CD14-positive monocyte (primary cell): ENCODE measurements at places on chromosomes 16 and 17. TPM values are rescaled to one million over a fixed set of nuclear protein-coding genes. Genes with fewer than 3 reads are reported as not detected.
A peak's percentile ranks its signal among the peaks of the same experiment; 100 is the strongest.

PRSS22 gene
- not detected in 2 replicates for polyA plus RNA-seq

TMEM238L gene
- polyA plus RNA-seq: not detected in 2 replicates

VAT1L gene
- polyA plus RNA-seq: not detected

CUEDC1 gene
- polyA plus RNA-seq: 4.2 TPM

DNA sequence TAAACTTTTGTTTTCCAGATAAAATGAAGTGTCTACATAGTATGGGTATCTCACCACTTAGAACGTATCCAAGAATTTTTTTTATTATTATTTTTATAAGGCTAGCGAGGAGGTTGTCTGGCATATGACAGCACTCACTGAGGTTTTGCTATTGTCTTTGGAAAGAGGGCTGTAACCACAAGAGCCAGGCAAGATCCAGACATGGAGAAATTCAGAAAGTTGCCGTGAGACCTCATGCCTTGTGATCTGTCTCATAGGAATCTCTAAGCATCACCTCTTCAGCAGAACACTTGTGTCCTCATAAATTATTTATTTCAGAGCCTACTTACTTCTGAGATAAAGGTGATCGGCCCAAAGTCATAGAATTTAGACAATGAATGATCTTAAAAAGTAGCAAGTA lies 410.8 kb downstream of the CDH11 start:
- DNase-seq: no peak
- no peak overlapping the region for H3K27ac ChIP-seq
- H3K36me3 ChIP-seq: no peaks in the 10 kb centered on the region
- no peaks in the 10 kb centered on the region for H3K4me1 ChIP-seq
- no peaks in the 10 kb centered on the region for H3K27me3 ChIP-seq

DNA sequence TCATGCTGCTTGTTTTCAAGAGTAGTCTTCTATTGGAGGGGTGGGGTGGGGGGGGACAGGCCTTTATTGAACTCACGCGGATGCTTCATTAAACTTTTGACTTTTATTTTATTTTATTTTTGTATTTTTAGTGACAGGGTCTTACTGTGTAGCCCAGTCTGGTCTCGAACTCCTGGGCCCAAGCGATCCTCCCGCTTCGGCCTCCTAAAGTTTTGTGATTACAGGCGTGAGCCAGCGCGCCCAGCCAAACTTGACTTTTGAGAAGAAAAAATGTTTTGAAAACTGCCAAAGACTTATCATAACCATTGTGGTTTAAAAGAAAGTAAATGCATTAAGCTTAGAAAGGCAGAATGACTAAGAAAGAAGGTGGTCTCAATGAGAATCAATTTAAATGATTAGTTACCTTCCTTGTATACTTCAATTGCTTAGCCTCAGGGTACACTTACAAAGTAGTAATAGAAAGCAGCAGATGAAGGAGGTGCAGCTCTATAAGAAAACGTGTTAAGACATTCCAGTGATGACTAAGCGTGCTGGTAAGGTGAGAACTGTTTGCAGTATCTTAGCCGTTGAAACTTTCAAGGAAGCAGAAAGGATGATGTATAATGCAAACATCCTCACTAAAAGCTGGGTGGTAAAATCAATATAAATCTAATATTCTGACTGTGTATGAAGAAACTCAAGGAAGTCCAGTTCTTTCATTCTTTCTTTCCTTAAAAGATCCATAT lies 1.2 kb downstream of the AP2B1 start:
- no peak overlapping the region for H3K27ac ChIP-seq
- H3K36me3 ChIP-seq: no peaks in the 10 kb centered on the region

- no peak for DNase-seq
- H3K4me1 ChIP-seq: no peaks in the 10 kb centered on the region
- H3K27ac ChIP-seq: no peak overlapping the region
- H3K4me3 ChIP-seq: no peak overlapping the region
- no peaks in the 10 kb centered on the region for H3K27me3 ChIP-seq
Measured at GRCh38 chr17:13395346-13395745, 206.4 kb downstream of the HS3ST3A1 start.

RNF222 gene
- not detected for polyA plus RNA-seq

- DNase-seq: no peak
- H3K4me1 ChIP-seq: no peaks in the 10 kb centered on the region
- no peaks in the 10 kb centered on the region for H3K27me3 ChIP-seq
- no peak overlapping the region for H3K27ac ChIP-seq
- no peaks in the 10 kb centered on the region for H3K36me3 ChIP-seq
- no peak overlapping the region for H3K4me3 ChIP-seq
Measured at GRCh38 chr17:56096026-56096810, 57.1 kb upstream of the ANKFN1 start.

DNA sequence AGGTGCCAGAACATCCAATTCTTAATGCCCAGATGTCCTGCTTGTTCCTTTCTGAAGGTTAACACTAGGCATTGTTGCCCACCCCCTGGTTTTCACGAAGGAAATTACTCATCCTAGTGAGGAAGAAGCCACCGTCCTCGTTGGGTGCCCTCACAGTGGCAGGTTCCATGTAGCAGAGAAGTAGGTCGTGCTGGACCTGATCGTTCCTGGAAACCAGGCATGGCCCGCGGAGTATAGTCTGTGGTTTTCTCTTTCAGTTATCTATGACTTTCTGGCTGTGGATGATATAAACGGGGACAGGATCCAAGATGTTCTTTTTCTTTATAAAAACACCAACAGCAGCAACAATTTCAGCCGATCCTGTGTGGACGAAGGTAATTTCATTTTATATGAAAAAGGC lies 16.5 kb downstream of the RGS11 start:
- no peak for DNase-seq
- no peak overlapping the region for H3K27ac ChIP-seq
- no peak overlapping the region for H3K4me3 ChIP-seq
- peaks cover 45% of the 10 kb centered on the region for H3K36me3 ChIP-seq
- no peaks in the 10 kb centered on the region for H3K27me3 ChIP-seq

DNA sequence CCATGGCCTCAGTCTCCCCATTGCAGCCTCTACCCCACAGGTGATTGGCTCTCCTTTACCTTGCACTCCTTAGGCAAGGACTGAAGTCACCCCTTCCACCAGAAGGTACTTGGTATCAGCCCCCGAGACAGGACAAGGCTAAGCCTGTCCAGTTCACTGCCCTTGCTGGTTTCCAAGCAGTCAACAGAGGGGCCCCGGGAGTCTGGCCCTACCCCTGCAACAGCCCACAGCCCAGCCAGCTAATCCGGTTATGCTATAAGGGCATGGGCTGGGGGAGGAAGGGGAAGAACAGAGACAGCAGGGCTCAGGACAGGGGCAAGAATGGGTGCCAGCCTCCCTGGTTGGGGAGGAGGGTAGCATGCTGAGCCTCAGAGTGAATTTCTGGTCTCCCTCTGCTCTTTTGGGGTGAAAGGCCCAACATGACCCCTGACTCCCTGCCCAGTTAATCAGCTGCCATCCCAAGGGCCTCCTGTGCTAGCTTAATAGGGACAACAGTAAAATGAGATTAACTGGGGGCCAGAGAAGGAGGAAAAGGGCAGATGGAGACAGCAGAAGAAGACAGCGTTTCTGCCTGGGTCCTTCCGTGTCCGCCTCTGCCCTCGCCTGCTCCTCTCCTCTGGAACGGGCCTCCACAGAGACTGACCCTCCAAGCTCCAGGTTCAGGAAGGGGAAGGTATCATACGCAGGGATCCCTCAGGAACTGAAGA lies 10.7 kb downstream of the DLG4 start:
- peaks cover 23% of the 10 kb centered on the region for H3K4me1 ChIP-seq
- H3K4me3 ChIP-seq: no peak overlapping the region
- H3K36me3 ChIP-seq: no peaks in the 10 kb centered on the region
- H3K27ac ChIP-seq: no peak overlapping the region

DNA sequence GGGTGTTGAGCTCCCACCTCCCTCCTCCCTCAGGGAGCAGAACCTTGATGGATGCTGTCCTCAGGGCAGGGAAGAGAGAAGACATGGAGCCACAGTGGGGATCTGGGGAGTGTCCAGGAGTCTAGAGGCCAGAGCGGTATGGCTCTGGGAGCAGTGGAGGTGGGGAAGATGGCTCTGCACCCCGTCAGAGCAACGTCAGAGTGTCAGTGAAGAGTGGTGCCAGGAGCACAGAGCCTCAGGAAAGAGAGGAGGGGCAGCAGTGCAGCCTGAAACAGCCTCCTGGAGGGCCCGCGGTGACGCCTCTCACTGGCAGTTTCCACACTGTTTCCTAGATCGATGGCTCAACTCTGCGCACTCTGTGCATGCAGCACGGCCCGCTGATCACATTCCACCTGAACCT lies 23.2 kb upstream of the SLC5A11 start:
- no peak overlapping the region for H3K4me3 ChIP-seq
- no peaks in the 10 kb centered on the region for H3K27me3 ChIP-seq
- no peaks in the 10 kb centered on the region for H3K4me1 ChIP-seq
- H3K36me3 ChIP-seq: peaks cover 99% of the 10 kb centered on the region
- H3K27ac ChIP-seq: no peak overlapping the region

GRCh38 chr17:550041-550398 lies 164.6 kb downstream of the VPS53 start:
- peaks cover 66% of the 10 kb centered on the region for H3K36me3 ChIP-seq
- DNase-seq: no peak
- peaks cover 27% of the 10 kb centered on the region for H3K4me1 ChIP-seq
- H3K4me3 ChIP-seq: no peak overlapping the region
- no peaks in the 10 kb centered on the region for H3K27me3 ChIP-seq
- H3K27ac ChIP-seq: peak overlapping the region; percentile 36

HBQ1 gene
- polyA plus RNA-seq: not detected

- no peaks in the 10 kb centered on the region for H3K27me3 ChIP-seq
- DNase-seq: no peak
- H3K27ac ChIP-seq: no peak overlapping the region
Measured at GRCh38 chr17:6474906-6475305, 30.7 kb downstream of the PIMREG start.

DNA sequence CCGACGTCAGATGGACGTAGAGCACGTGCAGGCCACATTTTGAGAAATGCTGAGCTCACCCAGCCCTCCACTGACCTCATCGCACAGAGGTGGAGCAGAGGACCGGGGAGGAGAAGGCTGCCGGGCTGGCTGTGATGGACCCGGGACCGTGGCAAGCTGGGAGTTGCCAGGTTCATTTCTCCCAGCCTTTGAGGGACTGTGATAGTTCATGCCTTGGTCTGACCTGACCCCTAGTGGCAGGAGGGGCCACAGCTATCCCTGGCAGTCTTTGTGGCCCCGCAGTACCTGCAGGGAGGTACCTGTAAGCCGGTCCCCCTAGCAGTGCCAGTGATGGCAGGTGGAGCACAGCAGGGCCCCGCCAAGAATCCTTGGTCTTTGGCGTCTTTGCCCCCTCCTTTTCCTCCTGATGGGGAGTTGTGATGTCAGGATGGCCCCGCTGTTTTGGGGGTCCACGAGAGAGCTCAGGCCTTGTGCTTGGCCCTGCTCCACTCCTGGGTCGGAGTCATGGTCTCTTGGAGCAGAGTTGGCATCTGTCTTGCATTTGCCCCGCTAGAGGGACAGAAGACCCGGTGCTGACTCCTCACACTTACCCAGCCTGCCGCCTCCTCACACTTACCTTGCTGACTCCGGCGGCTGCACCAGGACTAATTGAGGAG lies 50.4 kb downstream of the OR1D5 start:
- H3K36me3 ChIP-seq: peaks cover 78% of the 10 kb centered on the region
- no peaks in the 10 kb centered on the region for H3K27me3 ChIP-seq
- H3K4me1 ChIP-seq: no peaks in the 10 kb centered on the region
- peak overlapping the region; percentile 20 for H3K27ac ChIP-seq

- H3K4me1 ChIP-seq: peaks cover 83% of the 10 kb centered on the region
- no peak overlapping the region for H3K27ac ChIP-seq
- peak overlapping the region; percentile 44 for H3K4me3 ChIP-seq
- no peak for DNase-seq
- H3K36me3 ChIP-seq: no peaks in the 10 kb centered on the region
- no peaks in the 10 kb centered on the region for H3K27me3 ChIP-seq
Measured at GRCh38 chr16:85614338-85615013, 1.4 kb downstream of the GSE1 start.

PRM1 gene
- polyA plus RNA-seq: not detected

DNA sequence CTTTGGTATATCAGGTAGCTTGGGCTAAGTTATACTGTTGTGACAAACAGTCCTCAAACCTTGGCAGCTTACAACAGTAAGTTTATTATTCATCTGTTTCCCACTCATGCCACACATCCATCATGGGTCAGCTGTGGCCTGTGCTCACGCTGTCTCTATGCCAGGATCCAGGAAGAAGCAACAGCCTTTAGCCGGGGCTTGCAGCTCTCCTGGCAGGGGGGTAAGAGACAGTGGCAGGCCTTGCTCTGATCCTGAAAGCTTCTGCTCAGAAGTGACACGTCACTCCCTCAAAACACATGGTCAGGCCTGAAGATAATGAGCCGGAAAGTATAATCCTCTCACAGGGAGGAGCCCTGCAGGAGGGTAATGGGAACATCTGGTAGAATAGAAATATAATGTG lies 377.6 kb downstream of the CPPED1 start:
- H3K4me3 ChIP-seq: no peak overlapping the region
- H3K36me3 ChIP-seq: peaks cover 8% of the 10 kb centered on the region
- H3K4me1 ChIP-seq: no peaks in the 10 kb centered on the region
- no peaks in the 10 kb centered on the region for H3K27me3 ChIP-seq

DNA sequence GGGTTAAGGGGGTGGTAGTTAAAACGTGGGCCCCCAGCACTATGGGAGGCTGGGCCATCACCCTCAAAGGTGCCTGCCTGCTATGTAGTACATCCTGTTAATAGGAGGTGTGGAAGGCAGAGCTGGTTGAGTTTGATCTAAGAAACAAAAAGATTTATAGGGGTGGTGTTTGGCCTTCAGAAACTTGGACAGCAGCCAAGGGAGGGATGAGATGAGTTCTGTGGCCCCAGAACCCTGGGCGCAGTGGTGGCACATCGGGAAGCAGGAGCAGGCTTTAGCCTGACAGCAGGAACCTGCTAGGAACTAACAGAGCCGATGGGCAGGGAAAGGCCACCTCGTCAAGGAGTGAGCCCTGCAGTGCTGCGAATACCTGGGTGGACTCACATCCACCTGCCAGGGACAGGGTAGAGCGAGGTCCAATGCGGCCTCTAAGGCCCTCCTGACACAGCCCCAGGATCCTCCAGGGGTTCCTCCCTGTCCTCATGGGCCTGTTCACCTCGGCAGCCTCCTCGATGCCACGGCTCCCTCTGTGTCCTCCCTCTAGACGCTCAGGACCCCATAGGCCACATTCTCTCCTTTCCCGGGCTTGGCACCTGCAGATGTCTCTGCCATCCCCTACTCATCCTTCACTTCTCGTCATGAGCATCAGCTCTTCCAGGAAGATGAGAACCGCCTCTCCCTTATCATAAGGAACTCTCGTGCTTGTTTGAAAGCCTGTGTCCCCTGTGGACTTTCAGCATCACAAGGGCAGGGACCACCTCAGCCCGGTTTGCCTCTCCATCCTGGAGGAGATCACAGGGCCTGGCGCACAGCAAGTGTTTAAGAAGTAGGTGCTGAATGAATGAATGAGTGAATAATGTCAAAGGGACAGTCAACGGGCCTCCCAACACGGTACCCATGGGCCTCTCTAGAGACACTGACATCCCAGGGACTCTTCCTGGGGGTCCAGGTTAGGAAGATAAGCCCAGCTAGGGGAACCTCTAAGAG lies 103.5 kb upstream of the TNRC6C start:
- H3K4me3 ChIP-seq: no peak overlapping the region
- no peaks in the 10 kb centered on the region for H3K27me3 ChIP-seq
- H3K4me1 ChIP-seq: no peaks in the 10 kb centered on the region
- no peak overlapping the region for H3K27ac ChIP-seq
- no peaks in the 10 kb centered on the region for H3K36me3 ChIP-seq
- no peak for DNase-seq

P2RX1 gene
- 33.8 TPM for polyA plus RNA-seq

CENPV gene
- polyA plus RNA-seq: 0.50 and 1.1 TPM in 2 replicates

TMEM220 gene
- 4.8 TPM for polyA plus RNA-seq
